DMS79 (cell line): ENCODE measurements at places on chromosomes 6 and 20.

GRCh38 chr20:35828916-35829315 lies 57.1 kb downstream of the PHF20 start:
- DNase-seq = no peak

GRCh38 chr6:46347669-46348068 lies 143.6 kb downstream of the RCAN2 start:
- DNase-seq = no peak

DNA sequence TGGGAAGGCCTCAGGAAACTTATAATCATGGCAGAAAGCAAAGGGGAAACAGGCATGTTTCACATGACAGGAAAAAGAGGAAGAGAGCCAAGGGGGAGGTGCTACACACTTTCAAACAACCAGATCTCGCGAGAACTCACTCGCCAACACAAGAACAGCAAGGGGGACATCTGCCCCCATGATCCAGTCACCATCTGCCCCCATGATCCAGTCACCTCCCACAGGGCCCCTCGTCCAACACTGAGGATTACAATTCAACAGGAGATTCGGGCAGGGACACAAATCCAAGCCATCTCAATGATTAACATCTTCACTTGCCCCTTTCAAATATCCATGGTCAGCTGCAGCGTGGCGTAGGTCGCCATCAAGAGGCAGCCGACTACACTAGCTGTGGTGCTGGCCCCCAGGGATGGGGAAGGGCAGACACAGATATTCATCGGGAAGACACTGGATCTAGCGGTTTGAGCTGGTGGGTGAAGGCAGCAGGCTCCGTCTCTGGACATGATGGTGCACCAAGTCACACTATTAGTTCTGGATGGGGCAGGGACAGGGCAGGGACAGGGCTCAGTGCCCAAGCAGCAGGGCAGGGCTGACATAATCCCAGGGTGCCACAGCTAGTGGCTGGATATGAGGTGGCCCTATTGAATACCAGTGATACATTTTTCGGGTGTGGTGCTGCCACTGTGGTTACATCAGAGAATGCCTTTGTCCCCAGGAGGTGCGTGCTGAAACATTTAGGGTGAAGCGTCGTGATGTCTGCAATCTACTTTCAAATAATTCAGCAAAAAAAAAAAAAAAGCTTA lies 31.6 kb downstream of the TUBB2B start:
- no peak for DNase-seq

- no peak for DNase-seq
These were observed 865.3 kb upstream of the GJE1 start for GRCh38 chr6:141267420-141267819.
